Breast epithelium (tissue), 4 donors: ENCODE measurements at places on chromosomes 6 and 20.

GRCh38 chr20:24664266-24664986 lies 195.0 kb downstream of the SYNDIG1 start:
- no peak for DNase-seq

GRCh38 chr20:1242530-1242929 lies 16.7 kb downstream of the RAD21L1 start:
- no peak for DNase-seq

- DNase-seq, result no peak
Observed at GRCh38 chr6:150702675-150703074, 103.0 kb downstream of the PLEKHG1 start.

DNA sequence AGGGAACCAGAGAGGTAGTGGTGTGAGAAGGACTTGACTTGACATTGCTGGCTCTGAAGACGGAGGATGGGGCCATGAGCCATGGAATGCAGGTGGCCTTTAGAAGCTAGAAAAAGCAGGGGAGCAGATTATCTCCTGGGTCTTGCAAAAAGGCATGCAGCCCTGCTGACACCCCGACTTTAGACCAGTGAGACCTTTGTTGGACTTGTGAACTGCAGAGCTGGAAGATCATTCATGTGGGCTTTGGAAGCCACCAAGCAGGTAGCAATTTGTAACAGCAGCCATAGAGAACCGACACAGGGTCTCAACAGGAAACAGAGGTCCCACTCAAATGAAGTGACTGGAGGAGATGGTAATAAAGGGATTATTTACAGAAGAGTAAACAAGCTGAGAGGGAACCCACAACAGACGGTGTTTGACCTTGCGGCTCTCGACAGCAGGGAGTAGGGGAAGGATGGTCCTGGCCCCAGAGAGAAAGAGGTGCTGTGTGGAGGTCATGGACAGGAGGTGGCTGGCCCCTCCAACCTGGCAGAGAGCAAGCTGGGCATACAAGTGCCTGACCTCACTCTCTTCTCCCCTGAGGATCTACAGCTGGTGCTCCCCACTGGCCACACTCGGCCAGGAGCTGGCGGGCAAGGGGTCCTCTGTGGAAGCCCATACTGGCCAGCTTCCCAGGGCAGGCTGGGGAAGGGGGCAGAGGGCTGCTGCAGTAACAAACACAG lies 43.9 kb downstream of the SLC22A23 start:
- no peak for DNase-seq

- DNase-seq, result no peak
Observed at GRCh38 chr20:36804425-36804824, 30.9 kb upstream of the DSN1 start.

DNA sequence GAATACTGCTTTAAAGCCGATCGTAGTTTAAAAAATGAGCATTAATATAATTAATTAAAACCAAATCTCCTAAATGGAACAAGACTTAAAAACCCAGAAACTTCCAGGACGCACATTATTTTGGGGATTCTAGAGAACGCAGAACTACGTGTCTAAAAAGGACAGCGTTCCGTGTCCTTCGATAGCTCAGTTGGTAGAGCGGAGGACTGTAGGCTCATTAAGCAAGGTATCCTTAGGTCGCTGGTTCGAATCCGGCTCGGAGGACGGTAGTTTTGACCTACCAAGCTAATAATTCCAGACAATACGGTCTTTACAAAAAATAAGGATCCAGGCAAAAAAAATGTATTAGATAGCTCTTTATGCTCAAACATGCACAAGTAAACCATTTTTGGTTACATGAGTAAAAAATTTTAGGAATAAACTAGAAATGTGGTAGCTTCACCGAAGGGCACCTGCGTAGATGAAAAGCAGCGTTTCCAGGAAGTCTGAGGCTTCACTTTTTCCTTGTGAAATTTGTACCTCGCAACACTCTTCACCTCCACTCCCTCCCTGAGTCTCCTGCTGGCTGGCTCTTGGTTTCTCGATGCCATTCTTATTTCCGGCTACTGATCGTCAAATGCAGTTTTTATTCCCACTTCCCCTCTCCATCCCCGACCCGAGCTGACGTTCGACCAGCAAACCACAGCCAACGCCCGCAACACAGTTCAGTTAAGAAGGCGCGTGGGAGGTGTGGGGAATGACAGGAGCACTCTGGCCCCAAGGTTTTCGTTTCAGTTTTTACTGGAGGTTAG lies 19.6 kb upstream of the ABT1 start:
- DNase-seq, result no peak

- DNase-seq, result no peak
Observed at GRCh38 chr6:69044534-69044933, 409.5 kb downstream of the ADGRB3 start.

DNA sequence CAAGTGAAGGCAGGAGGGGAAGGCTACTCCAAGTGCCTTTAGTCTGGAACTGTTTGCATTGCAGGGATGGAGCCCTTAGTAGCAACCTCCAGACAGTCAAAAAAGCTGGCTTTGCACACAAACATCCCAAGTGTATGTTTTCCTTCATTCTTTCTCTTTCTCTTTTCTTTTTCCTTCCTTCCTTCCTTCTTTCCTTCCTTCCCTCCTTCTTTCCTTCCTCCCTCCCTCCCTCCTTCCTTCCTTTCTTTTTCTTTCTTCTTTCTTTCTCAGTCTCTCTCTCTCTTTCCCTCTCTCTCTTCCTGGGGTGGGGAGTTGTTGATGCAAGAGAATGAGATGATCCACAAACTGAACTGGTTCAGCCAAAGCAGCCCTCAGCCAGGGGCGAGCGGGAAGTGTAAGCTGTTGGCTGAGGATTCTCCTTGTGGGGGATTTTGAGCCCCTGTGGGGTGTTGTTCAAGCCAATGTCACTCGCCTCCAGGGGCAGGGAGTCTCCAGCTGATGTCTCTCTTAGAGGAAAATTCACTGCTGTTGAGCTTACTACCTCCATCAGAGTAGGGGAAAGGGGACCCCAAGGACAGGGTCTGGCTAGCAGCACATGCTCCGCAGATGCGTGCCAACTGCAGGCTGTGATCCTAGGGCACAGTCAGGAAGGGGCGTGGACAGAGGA lies 11.7 kb downstream of the RSPO4 start:
- DNase-seq, result no peak
